ENCODE measurements at places on chromosomes 2 and 18.

GRCh38 chr18:60113396-60113795 is 213.6 kb downstream of the PMAIP1 start:
- no peak for DNase-seq

DNA sequence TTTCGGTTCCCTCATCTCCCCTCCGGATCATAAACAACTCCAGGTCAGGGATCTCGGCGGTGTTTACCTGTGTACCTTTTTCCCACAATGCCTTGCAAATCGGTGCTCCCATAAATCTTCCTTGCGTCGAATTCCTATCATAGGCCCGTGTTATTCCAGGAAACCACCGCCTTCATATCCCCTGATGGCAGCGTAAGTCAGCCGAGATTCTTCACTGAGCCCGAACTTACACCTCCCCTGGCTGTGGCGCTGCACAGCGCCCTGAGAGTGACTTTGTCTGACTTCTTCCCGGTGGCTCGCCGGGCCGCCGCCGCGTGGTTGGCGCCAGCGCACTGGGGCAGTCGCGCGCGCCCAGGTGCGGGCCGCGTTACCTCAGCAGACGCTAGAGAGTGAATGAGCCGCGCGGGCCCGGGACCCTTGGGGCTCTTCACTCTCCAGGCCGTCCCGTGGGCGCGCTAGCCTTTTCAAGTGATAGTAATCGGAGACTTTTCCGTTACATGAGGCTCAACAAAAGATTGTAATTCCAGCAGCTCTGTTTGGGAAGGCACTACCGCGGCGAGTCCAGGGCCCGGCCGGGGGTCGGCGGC is 101.6 kb downstream of the SPTBN1 start:
- DNase-seq: no peak

DNA sequence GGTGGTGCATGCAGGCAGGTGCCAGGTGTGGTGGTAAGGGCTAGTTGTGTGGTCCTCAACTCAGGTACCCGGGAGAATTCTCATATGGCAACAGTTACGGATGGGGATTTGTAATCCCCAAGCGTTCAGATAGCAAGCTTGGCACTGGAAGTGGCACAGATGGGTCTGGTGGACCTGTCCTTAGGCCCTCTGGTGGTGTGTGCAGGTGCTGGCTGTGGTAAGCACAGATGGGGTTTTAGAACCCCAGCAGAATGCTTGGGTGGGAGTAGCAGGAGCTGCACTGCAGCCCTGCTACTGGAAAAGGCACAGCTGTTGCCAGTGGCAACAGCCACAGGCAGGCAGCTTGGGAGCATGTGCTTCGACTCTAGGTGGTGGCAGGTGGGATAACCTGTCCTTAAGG is 948.2 kb upstream of the FAM98A start:
- DNase-seq: no peak

DNA sequence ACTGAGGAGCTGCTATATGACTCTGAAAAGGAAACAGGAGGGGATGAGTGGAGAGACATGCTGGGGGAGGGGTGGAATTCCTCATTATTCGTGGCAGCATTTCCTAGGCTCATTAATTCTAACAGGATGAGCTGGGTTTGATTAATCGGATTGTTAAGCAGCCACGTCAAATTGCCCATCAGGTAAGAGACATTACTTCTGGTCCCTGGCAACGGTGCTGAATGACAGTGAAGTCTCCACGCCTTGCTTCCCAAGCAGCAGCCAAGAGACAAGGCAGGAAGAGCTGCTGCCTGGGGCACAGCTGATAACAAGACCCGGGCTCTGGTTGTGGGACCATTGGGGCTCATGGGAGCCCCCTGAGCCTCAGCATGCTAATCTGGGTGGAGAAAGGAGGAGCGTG is 86.6 kb downstream of the MARCHF4 start:
- no peak for DNase-seq

DNA sequence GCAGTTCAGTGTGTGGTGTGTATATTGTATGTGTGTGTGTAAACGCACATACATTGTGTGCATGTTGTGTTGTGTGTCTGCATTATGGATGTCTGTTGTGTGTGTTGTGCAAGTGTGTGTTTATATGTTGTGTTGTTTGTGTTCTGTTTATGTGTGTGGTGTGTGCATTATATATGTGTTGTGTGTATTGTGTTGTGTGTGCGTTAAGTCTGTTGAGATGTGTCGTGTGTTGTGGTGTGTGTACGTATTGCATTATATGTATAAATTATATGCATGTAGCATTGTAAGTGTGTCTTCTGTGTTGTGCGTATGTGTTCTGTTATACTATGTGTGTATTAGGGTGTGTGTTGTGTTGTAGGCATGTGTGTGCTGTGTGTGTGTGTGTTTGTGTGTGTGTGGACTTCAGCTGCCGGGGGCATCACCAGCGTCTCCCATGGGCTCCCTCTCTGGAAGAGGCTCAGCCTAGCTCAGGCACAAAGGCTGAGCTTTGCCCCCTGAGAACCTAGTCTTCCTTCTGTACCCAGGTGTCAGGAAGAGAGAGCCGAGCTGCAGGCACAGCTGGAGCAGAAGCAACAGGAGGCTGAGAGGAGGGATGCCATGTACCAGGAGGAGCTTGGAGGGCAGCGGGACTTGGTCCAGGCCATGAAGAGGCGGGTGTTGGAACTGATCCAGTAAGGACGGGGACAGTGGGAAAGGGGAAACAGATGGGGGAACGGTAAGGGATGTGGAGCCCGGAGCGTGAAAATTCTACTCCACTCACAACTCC is 13.7 kb downstream of the RUFY4 start:
- DNase-seq: no peak

DNA sequence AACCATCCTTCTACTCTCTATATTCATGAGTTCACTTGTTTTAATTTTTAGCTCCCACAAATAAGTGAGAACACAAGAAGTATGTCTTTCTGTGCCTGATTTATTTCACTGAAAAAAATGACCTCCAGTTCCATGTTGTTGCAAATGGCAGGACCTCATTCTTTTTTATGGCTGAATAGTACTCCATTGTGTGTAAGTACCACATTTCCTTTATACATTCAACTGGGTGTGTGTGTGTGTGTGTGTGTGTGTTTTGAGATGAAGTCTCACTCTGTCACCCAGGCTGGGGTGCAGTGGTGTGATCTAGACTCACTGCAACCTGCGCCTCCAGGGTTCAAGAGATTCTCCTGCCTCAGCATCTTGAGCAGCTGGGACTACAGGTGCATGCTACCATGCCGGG is 41.2 kb downstream of the KCNG3 start:
- no peak for DNase-seq

DNA sequence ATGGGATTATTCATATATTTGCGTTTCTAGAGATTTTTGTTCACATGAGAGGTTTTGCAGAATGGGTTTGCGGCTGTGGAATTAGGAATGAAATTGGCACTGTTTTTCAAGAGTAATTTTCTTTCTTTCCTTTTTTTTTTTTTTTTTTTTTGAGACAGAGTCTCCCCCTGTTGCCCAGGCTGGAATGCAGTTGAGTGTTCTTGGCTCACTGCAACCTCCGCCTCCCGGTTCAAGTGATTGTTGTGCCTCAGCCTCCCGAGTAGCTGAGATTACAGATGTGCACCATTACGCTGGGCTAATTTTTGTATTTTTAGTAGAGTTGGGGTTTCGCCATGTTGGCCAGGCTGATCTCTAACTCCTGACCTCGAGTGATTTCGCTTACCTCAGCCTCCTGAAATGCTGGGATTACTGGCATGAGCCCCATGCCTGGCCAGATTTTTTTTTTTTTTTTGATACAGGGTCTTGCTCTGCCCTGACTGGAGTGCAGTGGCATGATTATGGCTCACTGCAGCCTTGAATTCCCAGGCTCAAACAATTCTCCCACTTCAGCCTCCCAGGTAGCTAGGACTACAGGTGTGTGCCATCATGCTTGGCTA is 65.3 kb downstream of the MIB1 start:
- no peak for DNase-seq

- no peak for DNase-seq
Observed at GRCh38 chr18:27010784-27011183, 145.3 kb upstream of the AQP4 start.

DNA sequence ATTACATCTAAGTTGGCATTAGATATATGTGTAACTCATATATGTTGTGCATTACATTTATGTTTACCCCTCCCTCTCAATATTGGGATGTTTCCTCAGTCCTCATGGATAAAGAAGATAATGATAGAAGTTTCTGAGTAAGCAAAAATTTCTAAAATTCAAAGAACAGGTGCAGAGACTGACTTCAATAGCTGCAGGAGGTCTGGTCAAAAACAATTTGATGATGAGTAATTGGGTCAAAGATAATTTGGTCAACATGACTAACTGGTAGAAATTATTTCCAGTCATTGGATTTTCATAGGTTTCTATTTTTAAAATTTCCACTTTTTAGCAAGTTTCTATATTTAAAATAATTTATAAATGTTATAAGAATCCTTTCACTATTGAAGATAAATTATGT is 1130.9 kb upstream of the SLC39A10 start:
- DNase-seq: no peak

- no peak for DNase-seq
Observed at GRCh38 chr2:9053534-9053931, 50.0 kb upstream of the MBOAT2 start.

DNA sequence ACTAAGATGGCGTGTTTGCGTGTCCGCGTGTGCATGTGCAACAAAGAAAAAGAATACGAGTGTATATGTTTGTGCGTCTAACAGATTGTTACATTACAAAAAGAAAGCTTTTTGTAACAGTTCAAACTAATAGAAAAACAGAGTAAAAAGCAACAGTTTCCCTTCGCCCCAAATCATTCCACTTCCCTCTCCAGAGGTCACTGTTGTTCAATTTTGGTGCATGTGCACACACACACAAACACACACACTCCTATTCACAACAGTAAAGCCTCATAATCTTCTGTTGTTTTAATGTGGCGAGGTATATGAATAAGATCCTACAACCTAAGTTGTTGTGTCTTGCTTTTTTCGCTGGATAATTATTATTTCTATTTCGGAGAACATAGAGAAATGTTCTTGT is 357.3 kb upstream of the SLC8A1 start:
- DNase-seq: no peak

DNA sequence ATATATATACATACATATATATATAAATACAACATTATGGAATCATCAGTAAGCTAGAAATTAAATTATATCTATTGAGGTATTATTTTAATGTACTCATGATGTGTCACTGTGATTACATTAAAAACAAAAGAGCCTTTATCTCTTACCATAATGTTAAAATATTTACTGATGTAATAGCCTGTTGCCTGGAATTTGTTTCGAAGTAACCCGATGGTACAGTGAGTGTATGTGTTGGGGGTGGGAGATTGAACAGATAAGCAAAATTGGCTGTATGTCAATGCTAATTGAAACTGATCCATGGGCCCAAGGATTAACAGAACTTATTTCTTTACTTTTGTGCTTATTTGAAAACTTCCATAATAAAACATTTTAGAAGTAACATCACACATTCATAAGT is 1473.2 kb downstream of the LRP1B start:
- DNase-seq: no peak

- no peak for DNase-seq
Observed at GRCh38 chr2:40690525-40690924, 238.6 kb upstream of the SLC8A1 start.

GRCh38 chr2:200483729-200484198 is 26.1 kb downstream of the KCTD18 start:
- no peak for DNase-seq

DNA sequence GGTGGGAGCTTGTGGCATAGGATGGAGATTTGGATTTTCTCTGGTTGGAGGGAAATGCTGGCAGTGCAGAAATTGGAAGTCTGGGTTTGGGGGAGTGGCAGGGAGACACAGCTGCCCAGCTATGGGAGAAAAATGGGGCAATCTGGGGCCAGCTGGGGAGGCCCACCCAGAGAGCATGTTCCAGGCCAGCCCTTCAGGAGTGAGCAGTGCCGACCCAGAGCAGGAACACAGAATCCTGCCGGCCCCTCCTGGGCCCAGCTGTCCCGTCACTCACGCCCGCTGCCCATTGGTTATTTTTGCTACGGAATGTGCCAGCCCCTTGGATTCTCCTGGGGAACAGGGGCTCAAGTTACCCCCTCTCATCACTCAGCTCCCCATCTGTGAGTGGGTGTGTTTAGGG is 4.9 kb downstream of the SPEG start:
- no peak for DNase-seq

DNA sequence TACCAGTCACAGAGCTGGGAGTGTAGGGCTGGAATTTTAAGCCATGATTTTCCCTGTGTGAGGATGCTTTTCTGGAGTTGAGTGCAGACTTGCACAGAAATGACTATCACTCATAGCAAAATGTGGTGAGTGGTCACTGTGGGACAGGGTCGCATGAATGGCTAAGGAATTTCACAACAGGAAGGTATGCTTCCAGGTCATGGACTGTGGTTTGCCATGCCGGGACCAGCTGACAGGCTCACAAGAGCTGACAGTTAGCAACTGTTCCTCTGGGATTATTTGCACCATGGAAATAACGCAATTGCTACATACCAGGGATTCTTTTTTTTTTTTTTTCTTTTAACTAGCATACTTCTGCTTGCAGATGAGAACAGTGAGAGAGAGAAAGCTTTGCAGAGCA is 3.8 kb upstream of the UXS1 start:
- no peak for DNase-seq

Data from hypothalamus (tissue), 51 donors.